ENCODE measurements at places on chromosomes 6 and 20.

- no peak for DNase-seq
Observed at GRCh38 chr20:55269913-55270312, 735.4 kb downstream of the CBLN4 start.

DNA sequence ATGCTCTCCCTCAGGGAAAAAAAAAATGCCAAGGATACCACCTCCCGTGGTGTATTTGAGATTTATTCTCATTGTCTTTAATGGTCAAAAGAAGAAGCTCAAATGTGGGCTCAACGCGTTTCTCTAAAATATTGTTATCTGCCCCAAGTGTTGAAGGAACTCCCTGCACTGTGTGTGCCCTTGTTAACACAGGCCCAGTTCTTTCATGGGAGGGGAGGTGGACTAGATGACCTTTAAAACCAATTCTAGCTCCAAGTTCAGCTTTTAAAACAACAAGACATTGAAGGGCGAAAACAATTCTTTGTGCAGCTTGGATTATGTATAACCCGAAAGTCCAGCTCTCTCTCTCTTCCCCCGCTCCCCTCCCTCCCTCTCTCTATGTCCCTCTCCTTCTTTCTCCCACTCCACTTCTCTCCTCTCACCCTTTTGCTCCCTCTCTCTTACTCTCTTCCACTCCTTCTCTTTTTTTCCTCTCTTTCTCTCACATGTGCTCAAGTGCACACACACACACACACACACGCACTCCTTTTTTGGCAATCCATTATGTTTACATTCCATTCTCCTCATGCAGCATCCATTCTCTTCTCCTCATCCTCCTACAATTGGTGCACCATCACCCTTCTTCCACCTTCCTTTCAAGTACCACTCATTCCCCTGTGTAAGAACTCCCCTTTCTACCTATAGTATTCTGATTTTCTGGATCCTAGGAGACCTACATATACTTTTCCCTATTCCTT is 8.5 kb downstream of the HLA-DMB start:
- no peak for DNase-seq

DNA sequence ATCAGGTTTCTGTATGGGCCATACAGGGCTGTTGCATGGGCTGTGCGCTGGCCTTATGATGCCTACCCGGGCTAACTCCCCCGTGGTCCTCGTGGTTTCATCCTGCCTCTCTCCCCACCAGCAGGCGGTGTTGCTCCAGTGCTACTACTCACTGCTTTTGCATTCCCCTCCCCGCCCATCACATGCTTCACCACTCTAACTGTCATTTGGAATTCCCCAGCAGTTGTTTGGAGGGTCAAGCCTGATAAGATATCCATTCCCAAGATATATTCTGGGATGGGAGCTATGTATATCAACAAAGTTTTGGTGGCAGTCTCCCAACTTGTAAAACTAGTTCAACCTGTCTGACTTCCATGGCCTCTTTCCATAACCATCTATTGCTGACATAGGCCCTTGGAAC is 233.2 kb upstream of the SOX4 start:
- DNase-seq: no peak

- no peak for DNase-seq
Observed at GRCh38 chr6:28893172-28893799, 30.5 kb downstream of the TRIM27 start.

DNA sequence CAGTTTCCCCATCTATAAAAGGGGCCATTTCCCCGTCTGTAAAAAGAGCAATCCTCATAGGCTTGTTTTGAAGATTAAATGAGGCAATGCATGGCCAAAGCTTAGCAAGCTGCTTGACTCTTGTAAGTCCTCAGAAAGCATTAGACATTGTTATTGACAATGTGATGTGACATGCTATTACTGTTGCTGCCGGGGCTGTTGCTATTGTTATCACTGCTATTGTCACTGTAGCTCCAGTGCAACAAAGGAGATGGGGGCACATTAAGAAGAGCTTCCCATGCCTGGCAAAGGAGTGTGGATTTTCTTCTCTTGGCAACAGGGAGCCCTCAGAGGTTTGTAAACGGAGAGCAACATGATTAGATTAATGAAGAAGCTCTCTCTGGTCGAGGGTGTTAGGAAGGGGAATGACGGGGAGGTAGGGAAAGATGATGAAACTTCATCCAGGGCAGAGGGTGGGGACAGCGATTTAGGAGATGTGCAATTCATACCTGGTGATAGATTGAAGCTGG is 33.1 kb upstream of the FAM83D start:
- DNase-seq: no peak

DNA sequence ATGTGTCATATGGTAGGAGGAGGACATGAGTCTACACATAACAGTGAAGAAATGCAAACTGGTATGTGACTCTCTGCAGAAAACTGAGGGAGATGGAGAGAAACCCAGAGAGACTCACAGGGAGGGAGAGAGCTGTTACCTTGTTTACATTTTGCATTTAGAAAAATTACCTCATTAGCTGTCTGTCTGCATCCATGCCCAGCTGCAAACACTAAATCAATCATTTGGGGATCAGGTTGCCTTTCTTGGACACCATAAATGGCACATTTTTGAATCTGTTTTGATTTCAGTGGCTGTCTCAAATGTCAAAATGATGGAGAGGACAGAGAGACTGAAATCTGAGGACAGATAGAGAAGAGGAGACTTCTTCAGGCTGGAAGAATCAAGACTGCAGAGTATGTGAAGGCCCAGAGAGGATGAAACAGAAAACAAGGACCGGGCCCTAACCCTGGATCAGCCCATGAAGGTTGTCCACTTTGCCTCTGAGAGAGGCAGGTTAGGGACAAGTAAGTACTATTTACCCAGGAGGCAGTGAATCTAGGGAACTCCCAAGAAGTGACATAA is 92.2 kb downstream of the UNC5CL start:
- DNase-seq: no peak

DNA sequence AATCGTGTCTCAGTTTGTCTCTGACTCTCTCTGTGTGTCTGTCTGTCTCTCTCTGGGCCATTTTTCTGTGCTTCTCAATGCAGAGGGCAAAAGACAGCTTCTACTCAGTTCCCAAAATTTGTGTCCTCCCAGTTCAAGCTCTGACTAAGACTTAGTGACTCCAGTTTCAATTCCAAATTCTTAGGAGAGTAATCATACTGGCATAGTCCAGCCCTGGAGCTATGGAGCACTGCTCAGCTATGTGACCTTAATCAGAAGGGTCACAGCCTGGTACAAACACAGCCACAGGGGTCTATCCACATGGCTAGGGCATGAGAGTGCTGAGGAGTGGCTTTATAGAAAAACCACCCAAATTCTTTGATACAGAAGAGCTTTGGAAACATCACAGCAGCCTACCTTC is 91.9 kb downstream of the FOXF2 start:
- DNase-seq: no peak

GRCh38 chr6:101395345-101395744 is 1.8 kb downstream of the GRIK2 start:
- no peak for DNase-seq

DNA sequence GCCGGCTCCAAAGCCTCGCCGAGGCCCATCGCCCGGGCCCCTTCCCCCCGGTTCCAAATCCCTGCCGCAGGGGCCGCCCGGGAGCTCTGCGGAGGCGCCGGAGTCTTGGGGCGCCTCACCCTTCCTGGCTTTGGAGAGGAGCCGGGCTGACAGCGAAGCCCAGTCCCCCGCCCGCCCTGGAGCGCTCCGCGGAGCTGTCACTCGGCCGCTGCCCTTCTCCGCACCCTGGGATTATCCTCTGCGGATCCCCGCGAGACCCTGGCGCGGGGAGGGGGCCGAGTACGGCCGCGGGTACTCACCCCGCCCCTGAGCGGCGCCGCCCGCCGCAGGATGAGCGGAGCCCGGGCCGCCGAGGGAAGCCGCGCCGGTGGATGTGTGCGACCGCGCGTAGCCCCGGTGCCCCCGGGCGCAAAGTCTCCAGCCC is 343 bp downstream of the SNAP91 start:
- no peak for DNase-seq

- no peak for DNase-seq
Observed at GRCh38 chr6:47428746-47429664, 48.6 kb upstream of the CD2AP start.

DNA sequence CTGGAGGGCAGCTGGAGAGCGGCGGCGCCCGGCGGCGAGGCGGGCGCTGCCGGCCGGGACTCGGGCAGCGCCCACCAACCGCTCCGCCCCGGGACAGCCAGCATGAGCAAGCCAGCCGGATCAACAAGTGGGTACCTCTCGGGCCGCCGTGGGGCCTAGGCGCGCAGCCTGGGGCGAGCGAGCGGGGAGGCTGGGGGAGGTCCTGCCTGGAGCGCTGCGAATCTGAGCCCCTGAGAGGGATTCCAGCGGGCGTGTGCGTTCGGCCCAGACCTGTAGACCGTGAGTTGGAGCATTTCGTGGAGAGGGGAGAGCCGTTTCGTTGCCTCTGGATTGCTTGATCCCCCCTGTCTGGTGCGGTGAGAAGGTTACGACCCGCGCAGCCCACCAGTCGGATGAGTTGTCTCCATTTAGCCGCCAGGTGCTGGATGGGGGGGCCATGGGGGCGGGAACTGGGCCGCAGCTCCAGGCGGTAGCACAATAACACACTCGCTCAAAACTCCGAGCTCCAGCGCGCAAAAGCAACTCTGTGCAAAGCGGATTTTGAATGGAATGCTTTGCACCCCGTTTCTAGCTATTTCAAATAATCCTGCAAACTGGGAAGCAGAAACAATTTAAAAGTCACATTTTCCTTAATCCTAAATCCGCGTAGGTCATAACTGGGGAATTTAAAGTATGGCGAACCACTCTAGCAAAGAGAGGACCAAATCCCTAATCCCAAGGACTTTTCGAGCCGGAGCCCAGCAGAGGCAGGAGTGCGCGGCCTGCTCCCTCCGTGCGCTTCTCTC is 1.0 kb downstream of the NR2E1 start:
- DNase-seq: no peak

- no peak for DNase-seq
Observed at GRCh38 chr6:167347226-167347625, 22.3 kb downstream of the TTLL2 start.

DNA sequence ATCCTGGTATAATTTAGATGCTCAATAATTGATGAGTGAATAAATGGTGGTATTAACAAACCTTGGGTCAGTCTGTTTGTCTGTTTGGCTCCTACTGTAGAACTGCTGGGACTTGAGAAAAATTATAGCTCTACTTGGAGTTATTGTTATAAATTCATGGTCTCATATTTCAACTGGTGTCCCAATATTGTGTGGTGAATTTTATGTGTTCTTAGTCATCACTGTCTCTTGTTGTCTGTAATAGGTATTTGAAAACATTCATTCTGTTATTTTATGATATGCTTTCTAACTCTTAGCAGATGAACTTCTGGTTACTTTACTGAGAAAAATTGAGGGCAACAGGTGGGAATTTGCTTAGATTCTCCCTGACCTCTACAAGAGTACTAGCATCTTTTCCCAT is 221.4 kb downstream of the CDKAL1 start:
- no peak for DNase-seq

GRCh38 chr6:106553440-106553839 is 75.9 kb downstream of the RTN4IP1 start:
- DNase-seq: no peak

GRCh38 chr20:1844325-1845162 is 50.7 kb upstream of the SIRPA start:
- no peak for DNase-seq

All from T-helper 22 cell (primary cell).